ENCODE measurements at places on chromosomes 3 and 15.
A peak's percentile ranks its signal among the peaks of the same experiment; 100 is the strongest.

DNA sequence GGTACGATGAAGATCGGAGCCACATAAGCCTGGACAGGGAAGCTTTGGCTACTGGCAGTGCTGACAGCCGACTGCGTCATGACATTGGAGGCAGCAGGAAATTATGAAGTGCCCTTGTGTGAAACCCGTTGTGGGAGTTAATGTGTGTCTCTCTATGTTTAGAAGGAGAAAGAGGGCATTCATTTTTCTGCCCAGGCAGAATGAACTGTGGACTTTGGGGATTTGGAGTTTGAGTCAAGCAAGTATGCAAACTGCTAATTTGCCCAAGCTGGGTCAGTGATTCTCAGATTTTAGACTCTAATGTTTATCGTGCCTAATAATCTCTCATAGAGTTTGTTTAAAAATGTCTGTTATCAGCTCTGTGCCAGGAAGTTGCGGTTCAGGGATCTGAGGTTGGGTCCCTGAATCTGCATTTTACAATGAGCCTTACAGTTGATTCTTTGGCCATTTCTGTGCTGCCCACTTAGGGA, 5.6 kb downstream of the CTXND1 start:
- no peak for DNase-seq

GRCh38 chr15:29225534-29226234, 43.9 kb downstream of the NSMCE3 start:
- no peak for DNase-seq

DNA sequence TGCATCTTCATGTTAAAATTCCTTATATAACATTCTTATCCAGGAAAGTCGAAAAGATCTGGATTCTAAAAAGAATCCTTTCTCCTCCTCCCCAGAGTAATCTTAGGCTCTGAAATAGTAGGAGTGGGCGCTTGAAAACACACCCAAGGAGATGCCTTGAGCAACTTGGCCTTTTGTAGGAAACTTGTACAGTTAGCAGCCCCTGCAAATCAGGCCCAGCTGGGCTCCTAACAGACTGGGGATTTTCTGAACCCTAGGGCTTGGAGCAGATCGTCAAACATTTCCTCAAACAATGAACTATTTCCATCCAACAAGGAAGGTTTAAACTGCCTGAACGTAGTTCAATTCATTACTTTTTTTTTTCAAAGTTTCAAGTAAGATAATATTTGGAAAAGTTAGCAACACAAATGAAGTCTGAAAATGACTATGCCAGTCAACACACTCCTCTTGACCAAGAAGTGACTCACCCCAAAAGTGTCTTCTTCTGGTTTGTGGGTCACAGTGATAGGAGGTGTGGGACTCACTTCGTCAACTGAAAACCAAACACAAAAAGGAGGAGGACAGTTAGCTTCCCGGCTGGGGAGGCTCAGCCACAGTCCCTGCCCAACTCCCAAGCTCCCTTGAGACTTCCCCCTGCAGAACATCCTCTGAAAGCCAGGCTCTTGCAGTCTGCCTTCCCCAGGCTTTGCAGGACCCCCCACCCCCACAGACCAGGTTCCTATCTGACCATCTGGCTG, 129.7 kb downstream of the NTRK3 start:
- no peak for DNase-seq

DNA sequence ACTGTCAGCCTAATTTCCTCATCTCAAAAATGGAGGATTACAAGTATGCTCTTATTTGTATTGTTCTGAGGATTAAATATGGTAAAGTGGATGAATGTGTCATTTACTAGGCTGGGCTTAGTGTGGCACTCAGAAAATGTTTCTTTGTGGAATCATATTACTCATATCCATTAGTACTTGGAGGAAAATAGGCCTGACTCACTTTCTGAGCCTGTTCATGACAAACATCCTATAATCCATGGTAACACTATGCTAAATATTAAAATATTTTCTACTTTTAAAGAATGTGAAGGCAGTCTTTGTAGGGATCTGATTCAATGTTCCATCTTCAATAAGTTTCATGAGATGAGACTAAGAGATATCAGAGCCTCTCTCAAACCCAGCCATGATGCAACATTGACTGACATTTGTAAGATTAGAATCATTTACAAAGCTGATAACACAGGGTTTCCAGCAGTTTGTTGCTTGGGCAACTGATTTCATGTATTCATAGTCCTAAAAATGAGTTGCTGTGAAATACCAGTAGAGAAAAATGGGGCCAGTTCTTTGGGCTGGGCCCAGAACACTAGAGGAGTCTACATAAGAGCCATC, 1048.5 kb downstream of the NTRK3 start:
- DNase-seq: no peak

DNA sequence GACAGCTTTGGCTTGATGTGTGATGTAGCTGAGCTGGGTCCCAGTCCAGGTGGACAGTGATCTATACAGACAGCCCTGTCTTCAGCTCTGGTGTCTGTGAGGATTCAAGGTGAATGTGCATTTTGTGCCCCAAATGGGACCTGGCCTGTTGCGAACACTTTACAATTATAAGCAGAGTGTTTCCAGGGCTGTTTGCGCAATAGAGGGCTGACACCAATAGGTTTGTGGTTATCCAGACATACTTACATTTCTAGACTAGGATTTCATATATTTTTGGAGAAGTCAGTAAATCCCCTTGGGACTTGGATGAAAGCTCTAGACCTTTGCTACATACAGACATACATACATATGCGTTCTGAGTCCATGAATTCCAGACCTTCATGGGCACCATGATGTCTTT, 4.2 kb upstream of the TATDN2 start:
- DNase-seq: no peak

- DNase-seq: no peak
Measured at GRCh38 chr3:42336103-42336502, 70.1 kb upstream of the CCK start.

- peak; percentile 23 for DNase-seq
Measured at GRCh38 chr3:180633722-180634121, 31.8 kb downstream of the TTC14 start.

- no peak for DNase-seq
Measured at GRCh38 chr3:182722907-182723306, 70.4 kb upstream of the ATP11B start.

DNA sequence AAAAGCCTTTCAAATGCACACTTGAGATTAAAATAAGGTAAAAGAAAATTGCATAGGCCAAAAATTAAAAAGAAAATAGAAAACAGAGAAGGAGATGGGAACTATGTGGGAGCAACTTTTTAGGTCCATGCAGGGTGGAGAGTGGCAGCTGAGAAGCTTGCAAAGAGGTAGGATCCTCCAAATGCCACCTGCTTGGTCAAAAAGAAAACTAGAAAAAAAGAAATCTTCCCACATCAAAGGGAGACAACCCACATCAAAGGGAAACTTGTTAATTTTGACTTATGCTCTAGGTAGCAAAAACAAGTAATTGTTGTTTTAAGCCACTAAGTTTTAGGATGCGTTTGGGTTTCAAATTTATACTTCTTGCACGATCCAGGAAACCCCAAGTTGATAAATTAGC, 342.9 kb downstream of the IL20RB start:
- no peak for DNase-seq

- peak; percentile 62 for DNase-seq
Measured at GRCh38 chr15:69045802-69046201, 31.3 kb downstream of the NOX5 start.

DNA sequence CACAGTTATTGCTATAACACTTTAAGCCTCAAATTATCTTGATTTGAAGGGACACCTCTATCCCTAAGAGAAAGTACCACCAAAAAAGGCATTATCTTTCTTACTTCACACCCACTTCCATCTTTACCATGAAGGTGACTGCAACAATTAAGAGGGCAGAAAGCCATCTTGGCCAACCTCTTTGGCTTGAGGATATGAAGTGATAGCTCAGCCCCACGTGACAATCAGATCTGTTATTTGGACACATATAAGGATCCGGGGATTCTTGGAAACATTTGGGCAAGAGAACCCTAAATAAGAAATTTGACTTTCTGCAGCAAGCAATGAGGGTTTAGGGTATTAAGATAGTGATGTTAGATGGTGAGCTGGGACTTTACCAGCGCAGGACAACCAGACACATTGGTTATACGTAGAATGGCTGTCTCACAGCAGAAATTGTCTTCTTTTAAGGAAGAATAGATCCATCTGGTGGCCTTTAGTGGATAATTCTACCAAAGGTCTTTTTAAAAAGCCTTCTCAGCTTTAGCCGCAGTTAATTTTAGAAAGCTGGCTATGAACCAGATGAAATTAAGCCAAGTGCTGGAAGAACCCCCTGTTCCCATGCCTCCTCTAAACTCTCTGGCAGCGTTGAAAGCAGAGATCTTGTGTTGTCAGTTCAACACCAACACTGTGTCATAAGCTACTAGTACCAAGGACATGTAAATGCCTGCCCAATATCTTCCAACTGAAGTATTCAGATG, 12.3 kb downstream of the HCLS1 start:
- no peak for DNase-seq

- DNase-seq: no peak
Measured at GRCh38 chr15:44370830-44371229, 56.6 kb upstream of the CTDSPL2 start.

GRCh38 chr15:71091601-71092000, 23.7 kb upstream of the THSD4 start:
- no peak for DNase-seq

GRCh38 chr15:75367406-75367912, 948 bp downstream of the MAN2C1 start:
- DNase-seq: no peak

GRCh38 chr3:5220193-5220592, 32.7 kb downstream of the EDEM1 start:
- no peak for DNase-seq

GRCh38 chr3:33050071-33050653, 46.8 kb downstream of the GLB1 start:
- no peak for DNase-seq

DNA sequence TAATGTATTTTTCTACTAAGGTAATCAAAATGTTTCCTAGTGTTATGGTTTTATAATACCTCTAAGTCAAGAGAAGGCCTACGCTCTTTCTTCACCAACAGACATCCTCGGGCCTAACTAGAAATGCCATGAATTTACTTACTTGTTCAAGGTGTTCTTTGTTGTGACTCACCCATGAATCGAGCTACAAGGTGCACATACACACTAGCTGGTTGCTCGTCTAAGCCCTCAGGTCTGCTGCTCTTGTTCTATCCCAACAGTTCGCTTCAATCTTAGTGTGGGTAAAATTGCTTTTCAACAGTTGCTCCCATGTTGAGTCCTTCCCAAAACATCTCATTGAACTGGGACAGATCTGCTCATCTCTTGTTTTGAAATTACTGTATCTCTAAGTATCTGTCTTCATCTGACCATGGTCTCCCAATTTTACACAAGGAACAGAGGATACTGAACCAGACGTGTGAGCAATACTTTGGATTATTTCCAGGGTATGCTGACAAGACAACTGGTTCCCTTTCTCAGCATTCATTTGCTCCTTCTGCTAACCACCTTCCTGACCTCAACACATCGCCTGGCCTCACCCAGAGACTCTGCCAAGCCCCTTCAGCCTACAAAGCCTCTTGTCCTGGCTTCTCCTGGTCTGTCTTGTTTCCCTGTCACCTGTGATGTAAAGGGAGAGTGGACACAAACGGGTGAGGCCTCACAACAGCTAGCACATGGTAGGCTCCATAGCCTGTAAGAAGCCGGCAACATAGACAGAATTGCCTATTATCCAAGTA, 84.2 kb downstream of the NEDD4 start:
- no peak for DNase-seq

GRCh38 chr3:21462141-21462540, 288.9 kb downstream of the ZNF385D start:
- DNase-seq: no peak

DNA sequence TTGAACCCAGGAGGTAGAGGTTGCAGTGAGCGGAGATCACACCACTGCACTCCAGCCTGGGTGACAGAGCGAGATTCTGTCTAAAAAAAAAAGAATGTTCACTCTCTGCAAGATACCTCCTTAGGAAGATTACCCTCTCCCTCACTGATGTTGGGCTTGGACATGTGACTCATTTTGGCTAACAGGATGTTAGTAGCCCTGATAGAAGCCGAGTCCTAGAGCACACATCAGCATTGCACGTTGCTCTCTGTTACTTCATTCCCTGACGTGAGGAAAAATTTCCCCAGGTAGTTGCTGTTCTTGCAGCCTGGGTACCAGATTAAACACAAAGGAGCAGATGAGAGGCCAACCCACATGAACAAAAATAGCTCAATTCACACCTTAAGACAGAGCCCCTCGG, 78.1 kb upstream of the PRICKLE2 start:
- no peak for DNase-seq

DNA sequence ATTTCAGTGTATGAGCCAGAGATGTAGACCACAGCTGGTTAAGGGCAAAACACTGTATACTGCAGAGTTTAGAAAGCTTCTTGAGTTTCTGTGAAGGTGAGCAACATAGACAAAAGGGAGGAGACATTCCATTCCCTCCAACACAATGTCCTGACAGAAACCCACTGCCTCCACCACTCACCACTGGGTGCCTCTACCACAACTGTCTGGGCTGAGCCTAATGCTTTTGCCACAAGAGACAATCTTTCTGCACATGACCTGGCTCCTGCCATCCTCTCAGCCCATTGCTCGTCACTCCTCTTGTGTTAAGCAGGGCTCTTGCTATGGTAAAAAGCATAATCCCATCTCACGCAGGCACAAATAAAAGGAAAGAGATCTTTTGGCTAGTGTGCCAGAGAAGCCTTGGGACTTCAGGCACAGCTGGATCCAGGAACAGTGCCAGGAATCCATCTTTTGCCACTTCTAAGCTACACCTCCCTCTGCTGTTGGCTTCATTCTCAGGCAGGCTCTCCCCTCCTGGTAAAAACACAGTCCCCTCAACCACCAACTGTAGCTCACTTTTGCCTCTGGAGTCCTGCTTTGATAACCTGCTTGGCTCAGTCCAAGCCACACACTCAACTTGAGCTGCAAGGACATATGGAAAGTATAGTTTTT, 140.6 kb upstream of the PRR20G start:
- DNase-seq: peak; percentile 19

- DNase-seq: no peak
Measured at GRCh38 chr3:31743331-31744089, 210.8 kb downstream of the STT3B start.

DNA sequence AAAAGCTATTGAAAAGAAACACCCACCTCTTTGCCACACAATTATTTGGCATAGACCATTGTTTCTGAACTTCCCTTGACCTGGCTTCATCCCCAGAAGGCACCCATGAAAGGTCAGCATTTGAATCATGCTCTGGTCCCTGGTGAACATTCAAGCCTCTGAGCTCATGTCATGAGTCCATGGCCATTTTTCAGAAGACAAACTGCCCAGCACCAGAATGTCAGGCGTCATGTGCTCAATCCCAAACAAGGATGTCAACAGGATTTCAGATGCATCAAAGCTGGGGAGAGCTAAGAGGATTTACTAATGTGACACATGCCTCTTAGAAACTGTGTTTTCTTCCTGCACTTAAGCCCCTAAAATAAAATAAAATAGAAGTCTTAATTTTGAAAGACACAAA, 41.3 kb downstream of the TMED3 start:
- DNase-seq: no peak

DNA sequence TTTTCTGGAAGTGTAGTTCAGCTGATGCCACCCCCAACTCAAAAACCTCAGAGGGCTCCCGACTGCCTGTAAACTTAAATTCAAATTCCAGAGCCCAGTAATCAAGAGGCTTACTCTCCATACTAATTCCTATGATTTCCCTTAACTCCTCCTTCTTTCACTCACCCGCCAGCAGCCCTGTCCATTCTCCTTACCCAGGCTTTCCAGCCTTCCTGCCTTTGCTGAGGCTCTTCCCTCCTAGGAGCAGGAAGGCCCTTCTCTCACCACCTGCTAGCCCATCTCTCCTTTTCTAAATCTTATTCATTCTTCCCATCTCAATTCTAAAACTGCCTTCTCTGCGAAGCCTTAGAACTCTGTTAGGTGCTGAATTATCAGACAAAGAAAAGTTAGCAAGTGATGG, 30.4 kb downstream of the RORA start:
- no peak for DNase-seq

GRCh38 chr15:99440551-99441443, 125.0 kb upstream of the MEF2A start:
- DNase-seq: peak; percentile 0

Data from ELF-1 (cell line).